Stimulated activated CD4-positive, alpha-beta T cell treated with anti-CD3 and anti-CD28 coated beads, Interleukin-2, amount 100 ng/mL, for 48 hours (primary cell): ENCODE measurements at places on chromosomes 5 and 9.

DNA sequence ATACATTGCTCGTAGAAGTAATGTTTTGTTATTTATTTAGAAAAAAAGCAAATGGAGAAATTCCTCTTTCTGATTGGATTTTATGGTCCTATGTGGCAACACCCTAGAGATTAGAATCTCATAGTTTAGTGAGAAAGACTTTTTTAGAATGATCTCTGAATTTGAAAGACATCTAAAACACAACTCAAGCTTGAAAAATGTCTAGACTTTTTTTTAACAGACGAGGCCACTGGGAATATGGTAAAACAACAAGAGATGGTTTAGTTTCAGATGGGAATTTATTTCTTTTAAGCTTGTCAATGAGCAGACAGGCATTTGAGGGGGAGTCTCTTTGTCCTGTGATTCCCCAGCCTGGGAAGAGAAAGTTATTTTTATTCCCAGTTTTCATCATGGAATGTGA lies 122.1 kb downstream of the NTRK2 start:
- no peak for DNase-seq

DNA sequence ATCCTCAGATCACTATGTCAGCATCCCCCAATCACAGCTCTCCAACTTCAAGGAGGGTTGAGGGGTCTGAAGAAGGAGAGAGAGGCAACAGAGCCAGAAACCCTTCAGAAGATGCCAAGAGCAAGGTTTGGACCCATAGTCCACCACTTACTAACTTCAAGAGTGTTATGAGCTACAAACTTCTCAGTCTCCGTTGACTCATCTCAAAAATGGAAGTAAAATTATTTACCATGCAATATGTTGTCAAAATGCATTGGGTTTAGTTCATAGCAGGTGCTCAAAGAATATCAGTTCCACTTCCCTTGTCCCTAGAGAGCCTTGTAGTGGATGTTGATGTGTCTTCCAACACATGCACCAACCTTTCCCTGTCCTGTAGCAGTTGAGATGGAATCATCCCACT lies 116.0 kb downstream of the KCNIP1 start:
- no peak for DNase-seq

DNA sequence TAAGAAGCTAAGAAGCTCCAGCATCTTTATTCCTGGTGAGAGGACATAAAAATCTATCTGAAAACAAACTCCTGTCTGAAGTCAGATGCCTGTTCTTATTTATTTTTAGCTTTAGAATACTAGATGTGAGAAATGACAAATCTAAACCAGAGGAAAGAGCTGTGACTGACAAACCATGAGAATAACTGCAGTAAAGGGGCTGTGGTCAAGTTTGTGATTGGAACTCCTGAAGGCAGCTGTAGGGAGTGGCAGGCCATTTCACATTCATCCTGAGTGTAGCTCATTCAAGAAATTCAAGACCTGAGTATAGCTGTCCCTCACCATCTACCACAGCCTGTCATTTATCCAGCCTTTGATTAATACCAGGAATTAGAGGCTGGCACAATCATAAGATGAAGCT lies 718.8 kb downstream of the BRINP1 start:
- DNase-seq, result no peak

GRCh38 chr5:55869847-55870246 lies 18.7 kb downstream of the IL31RA start:
- no peak for DNase-seq

DNA sequence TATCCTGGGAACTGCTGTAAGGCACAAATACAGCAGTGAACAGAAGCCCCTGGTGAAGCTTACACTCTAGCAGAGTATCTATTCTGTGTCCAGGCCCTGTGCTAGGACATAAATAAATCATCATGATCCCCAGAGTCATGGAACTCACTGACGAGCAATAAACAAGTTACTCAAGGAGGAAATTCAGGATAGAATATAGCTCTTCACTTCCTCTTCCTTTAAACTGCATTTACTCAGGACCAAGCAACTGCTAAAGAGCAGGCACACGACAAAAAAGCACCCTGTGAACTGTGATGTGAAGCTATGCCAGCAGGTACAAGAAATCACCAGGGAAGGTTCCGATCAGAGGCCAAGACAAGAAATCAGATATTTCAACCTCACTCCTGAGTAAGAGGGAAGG lies 47.8 kb upstream of the NR5A1 start:
- DNase-seq, result no peak
